ENCODE measurements at places on chromosomes 13 and 19. TPM values are rescaled to one million over a fixed set of nuclear protein-coding genes. Genes with fewer than 3 reads are reported as not detected.

Gene ZNF256
- total RNA-seq, result 11.3 TPM

DNA sequence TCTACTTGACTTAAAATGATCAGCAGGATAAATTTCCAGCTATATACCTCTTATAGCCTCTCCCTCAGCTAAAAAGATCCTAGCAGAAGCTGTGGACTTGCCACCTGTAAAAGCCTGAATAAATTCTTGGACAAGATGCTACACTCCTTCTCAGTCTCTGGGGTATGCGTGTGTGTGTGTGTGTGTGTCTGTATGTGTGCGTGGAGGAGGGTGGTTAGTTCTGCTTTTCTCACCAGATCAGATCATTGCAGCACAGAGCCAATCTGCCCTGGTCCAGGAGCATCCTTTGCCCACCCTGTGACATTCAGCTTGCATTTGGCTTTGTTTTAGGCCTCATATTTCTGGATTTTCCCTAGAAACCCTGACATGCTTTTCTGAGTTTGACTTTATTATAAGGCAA lies 438.3 kb downstream of the RFC3 start:
- DNase-seq, result no peak

GRCh38 chr13:20701461-20701860 lies 2.0 kb upstream of the IL17D start:
- no peak for DNase-seq

Gene KRI1
- total RNA-seq, result 41.2 TPM

DNA sequence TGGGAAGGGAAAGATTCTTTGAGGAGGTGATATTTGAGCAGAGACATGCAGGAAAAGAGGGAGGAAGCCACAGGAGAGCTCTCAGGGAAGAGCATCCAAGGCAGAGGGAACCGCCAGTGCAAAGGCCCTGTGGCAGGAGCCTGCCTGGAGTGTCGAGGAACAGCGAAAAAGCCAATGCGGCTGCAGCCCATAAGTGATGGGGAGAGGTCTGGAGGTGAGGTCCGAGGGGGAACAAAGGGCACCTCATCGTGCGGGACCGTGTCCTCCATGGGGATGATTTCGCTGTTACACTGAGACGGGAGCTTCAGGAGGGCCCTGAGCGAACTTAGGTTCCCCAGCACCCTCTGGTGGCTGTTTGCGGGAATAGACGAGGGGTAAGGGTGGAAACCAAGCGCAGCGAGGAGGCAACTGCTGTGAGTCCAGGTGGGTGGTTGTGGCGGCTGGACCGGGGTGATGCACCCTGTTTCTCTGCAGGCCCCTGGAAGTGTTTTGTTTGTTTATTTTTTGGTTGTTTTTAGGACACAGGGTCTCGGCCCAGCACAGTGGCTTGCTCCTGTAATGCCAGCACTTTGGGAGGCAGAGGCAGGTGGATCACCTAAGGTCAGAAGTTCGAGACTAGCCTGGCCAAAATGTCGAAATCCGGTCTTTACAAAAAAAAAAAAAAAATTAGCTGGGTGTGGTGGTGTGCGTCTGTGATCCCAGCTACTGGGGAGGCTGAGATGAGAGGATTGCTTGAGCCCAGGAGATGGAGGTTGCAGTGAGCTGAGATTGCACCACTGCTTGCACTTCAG lies 5.9 kb upstream of the EHD2 start:
- DNase-seq, result peak; percentile 74
